ENCODE measurements at places on chromosomes 2 and 18.

- peak; percentile 77 for DNase-seq
Measured at GRCh38 chr2:54632733-54633692, 90.4 kb upstream of the EML6 start.

GRCh38 chr2:55804535-55804934 is 110.9 kb upstream of the PNPT1 start:
- no peak for DNase-seq

GRCh38 chr2:11457935-11458334 is 8.0 kb downstream of the E2F6 start:
- no peak for DNase-seq

DNA sequence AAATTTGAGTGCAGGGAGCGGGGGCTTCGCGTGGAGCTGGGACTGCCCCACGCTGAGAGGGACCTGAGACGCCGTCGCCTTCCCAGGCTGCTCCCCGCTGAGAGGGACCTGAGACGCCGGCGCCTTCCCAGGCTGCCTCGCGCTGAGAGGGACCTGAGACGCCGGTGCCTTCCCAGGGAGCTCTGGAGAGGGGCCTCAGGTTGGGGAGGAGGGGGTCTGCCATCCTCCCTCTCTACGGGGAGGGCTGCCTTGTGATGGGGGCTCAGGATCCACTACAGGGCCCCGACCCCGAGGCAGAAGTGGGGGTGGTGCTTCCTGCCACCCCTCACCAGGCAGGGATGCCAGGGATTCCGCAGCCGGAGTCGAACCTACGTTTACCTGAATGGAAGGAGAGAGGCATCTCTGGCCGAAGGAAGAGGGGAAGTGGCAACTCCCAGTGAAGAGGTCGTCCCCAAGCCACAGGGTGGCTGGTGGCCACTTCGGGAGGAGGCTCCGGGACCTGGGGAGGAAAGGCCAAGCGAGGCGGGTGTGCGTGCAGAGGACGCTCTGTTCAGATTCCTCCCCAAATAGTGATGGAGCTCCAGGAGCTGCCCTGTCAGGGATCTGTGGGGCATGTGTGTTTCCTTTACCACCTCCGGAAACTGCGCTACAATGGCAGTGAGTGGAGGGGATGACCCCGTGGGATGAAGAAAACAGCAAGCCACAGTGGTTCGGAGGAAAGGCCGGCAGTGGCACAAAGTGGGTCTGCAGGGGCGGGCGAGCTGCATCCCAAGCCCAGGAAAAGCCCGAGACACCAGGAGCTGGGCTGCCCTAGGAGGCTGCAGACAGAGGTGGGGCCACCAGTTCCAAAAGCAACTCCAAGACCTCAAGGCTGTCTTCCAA is 108.2 kb upstream of the CTDP1 start:
- no peak for DNase-seq

DNA sequence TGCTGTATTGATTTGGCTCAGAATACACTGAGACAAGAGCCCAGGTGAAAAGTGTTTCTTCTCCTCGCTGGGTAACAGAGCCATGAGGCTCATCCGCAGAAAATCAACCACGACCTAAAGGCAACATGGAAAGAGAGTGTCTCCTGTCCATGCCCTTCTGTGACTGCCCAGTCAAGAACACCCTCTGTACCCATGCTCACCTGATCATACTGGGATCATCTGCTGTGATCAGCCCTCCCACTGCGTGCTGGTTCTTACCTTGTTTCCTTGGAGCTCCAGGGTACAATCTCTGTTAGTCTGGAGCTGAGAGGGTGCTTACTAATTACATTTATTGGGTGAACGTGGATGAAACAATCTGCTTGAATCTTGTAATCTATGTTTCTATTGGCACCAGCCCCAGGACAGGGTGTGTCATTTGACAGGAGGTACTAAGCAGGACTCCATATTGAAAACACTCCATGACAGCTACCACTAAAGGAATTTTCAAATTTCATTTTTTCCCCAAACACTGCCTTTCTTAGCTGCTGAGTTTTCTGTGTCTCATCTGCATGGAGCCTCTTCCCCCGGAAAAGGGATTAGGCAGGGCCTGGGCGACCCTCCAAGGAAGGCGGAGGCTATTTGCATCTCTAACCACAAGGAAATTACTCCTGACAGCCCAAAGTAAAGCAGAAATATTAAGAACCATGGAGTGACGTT is 39.7 kb upstream of the GRP start:
- no peak for DNase-seq

DNA sequence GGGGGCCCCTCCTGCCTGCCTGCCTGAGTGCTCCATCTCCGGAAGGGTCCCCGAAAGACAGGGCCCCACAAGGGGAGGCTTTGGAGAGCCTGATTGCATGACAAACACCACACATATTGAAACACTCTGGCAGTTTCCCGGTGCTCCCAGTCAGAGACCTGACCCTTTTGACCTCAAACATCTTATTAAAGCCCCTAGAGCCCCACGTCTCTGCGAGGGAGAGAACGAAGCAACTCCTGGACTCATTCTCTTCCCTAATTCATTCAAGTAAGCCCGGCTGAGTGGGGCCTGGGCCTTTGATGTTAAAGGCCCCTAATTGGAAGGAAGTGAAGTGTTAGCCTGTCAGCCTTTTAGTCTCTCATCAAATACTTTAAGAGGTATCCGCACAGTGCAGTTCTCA is 335.6 kb downstream of the CYRIA start:
- no peak for DNase-seq

- DNase-seq: no peak
Measured at GRCh38 chr2:67374949-67375348, 22.2 kb upstream of the ETAA1 start.

DNA sequence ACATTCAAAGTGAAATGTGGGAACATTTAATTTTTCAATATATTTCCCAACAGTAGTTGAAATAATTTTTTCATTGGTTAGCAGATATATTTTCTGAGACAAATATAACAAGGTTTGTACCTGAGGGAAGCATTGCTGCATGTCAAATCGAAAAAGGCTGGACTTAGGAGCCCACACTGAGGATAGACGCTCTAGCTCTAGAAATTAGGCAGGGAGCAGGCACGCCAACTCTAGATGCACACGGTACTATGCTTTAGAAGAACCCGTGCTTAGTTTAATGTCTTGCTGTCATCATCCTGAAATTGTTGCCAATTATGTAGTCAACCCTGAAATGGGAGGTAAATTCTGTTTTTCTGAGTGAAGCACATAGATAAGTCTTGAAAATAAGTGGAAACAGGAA is 731.1 kb upstream of the ZNF804A start:
- DNase-seq: no peak

DNA sequence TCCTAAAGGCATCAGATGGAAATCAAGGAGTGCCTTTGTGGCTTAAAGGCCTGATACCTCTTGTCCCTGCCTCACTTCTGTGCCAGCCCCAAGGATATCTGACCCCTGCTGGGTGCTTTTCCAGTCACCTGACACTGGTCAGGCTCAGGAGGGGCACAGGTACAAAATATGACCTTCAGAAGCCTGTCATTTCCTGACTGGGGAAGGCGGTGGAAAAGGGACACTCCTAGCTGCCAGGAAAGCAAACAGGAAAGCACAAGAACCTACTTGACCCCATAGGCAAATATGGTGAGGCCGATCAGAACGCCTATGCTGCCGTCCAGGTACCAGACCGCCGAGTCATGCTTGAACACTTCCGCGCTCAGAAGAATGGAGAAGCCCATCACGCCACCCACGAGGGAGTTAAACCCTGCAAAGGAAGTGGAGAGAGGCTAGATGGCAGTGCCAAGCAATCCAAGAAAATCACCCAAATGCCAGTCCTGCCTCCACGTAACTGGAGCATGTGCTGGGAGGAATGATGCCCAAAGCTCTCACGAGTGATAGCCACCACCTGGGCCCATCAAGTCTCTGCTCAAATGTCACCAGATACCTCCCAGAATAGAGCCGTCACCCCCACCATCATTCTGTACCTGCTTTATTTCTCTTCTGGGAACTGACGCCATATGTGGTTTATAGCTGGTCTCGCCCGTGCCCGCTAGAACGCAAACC is 204.0 kb downstream of the MGAT5 start:
- DNase-seq: peak; percentile 55

DNA sequence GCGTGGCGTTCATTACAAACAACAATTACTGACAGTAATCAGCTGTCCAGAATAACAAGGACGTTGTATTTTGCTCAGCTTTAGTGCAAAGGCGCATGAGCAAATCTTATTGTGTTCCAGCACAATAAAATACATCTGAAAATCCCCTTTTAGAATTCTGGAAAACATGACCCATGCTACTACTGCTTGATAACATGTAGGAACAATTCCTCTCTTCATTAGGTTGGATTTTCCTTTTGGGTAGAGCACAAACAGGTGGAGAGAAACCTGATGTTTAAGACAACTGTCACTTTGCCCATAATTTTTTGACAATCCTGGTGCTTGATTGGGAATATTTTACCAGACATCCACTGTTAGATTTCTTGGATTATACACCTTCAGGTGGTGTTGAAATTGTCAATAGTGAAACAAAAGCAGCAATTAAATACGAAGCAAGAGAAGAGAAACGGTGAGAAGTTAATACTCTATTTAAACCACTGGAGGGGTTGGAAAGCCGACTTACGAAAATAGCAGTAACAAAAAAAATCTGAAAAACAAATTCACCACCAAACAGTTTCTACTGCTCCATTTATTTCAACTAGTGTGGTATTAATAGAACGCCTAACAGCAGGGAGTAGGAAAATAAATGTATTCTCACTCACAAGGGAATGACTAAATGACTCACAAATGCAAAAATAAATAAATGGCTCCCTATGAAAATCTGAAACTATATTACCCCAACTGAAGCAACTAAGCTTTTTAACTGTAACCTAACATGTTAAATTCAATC is 102.7 kb downstream of the CPO start:
- no peak for DNase-seq

DNA sequence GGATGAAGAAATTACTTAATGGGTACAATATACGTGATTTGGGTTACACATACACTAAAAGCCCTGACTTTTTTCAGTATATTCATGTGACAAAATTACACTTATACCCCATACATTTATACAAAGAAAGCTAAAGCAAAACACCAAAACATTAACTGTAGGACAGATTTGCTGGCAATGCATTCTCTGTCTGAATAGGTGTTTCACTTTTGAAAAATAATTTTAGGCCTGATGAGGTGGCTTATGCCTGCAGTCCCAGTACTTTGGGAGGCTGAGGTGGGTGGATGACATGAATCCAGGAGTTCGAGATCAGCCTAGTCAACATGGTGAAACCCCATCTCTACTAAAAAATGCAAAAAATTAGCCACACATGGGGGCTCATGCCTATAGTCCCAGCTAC is 301.5 kb upstream of the FAM98A start:
- no peak for DNase-seq

DNA sequence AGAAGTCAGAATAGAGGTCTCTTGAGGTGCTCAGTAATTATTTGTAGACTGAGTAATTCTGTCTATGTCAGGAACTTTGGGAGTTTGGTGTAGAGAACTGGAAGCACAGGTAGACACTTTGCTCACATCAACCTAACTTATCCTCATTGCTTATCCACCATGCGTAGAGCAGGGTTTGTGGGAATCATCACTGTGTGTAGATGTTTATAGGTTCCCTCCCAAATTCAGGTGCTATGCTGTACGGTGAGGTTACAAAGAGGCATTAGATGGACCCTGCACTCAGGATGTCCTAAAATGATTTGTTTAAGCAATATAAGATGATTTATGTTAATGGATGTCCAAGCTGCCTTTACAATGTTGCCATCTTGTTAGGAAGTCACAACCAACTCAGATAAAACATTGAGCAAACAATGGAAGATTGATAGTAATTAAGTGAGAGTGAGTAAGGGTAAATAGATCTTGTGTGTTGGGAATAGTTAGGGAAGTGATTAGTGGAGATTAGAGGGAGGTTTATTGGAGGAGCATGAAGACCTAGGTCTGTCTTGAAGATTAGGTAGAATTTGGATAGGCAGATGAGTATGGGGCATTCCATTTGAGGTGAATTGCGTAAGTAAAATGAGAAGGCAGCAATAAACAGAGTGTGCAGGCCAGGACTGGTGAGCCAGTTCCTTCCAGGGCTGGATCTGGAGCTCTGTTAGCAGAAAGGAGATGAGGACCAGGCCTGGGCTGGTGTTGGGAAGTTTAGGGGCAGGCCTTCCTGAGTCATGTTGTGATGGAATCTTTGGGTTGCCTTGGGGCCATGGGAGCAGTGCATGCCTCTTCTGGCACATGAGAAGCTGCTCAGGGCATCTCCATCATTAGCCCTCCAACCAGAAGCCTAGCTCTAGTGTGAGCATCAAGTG is 12.1 kb downstream of the EPAS1 start:
- no peak for DNase-seq

GRCh38 chr18:48840491-48840877 is 110.3 kb downstream of the SMAD7 start:
- DNase-seq: no peak

DNA sequence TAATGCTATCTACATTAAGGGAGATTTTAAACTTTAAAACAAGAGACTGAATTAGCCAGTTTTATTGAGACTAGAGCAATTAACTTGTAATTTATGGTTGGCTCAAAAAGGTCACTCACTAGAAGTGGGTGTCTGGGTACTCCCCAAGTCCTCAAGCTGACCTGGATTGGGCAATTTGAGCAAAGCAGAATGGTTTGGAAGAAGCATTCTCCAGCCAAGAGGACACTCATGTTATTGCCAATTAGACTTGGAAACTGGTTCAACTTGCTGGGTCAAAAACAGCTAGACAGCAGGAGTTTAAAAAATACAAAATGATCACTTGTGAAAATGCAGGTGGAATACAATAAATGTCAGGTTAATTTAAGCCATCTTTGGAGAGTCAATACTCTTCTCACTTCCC is 29.5 kb upstream of the MYO1B start:
- DNase-seq: no peak

DNA sequence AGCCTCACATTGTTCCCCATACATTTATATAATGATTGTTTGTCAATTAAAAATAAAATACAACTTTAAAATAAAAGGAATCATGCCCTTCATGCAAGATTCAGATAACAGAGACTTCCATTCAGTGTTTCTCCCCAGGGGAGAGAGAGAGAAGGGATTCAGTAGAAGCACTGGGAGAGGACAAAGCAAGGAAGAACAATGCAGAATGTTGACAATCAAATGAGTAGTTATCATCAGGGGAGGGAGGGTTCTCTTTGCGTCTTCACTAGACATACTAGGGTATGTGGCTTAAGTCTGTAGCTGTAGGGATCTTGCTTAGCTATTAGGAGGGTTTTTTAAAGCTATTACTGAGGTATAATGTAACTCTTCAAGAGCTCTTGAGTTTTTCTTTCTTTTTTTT is 30.7 kb downstream of the FSHR start:
- no peak for DNase-seq

- no peak for DNase-seq
Measured at GRCh38 chr18:25422230-25422629, 70.3 kb upstream of the ZNF521 start.

- peak; percentile 92 for DNase-seq
Measured at GRCh38 chr2:20213651-20214565, 11.0 kb downstream of the SDC1 start.

DNA sequence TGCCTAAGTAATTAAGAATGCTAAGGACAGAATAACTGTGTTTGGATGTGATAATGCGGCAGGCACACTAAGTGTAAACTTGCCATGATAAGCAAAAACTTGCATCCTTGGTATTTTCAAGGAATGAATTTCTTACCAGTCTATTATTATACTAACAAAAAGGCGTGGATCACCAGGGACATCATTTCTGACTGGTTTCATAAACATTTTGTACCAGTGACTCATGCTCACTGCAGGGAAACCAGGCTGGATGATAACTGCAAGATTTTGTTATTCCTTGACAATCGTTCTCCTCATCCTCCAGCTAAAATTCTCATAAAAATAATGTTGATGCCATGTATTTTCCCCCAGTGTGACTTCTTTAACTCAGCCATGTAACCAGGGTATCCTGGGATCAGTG is 289.5 kb downstream of the CDCA7 start:
- DNase-seq: no peak

GRCh38 chr2:108971661-108972566 is 17.1 kb downstream of the EDAR start:
- peak; percentile 75 for DNase-seq

Measured in left lobe of liver (tissue), 2 donors.